ENCODE measurements at places on chromosomes 16 and 17.

- no peak for DNase-seq
Measured at GRCh38 chr17:42179911-42180410, 981 bp downstream of the KCNH4 start.

- DNase-seq: no peak
Measured at GRCh38 chr16:7638306-7638705, 305.7 kb downstream of the RBFOX1 start.

GRCh38 chr17:1755252-1755826 lies 6.5 kb upstream of the SERPINF1 start:
- DNase-seq: no peak

- no peak for DNase-seq
Measured at GRCh38 chr17:77214743-77215142, 74.0 kb downstream of the SEC14L1 start.

DNA sequence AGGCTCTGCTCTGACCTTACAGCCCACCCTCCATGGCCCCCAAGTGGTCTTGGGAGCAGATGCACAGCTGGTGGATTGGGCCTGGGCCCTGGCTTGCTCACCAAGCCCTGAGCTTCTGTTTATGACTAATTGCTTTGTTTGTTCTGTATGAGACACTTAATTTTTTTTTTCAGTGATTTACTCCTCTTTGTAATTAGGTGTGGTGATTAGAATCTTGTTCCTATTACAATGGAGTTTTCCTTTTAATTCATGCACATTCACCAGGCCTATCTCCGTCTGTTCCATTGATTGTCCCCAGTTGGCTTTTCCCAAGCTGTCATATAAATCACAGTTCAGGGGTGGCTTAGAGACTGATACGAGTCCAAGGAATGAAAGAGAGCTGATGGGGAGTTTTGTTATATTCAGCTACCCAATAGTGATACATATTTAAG lies 242.3 kb downstream of the CCDC182 start:
- no peak for DNase-seq

GRCh38 chr17:41695954-41696757 lies 7.5 kb downstream of the EIF1 start:
- DNase-seq: peak; percentile 74

- no peak for DNase-seq
Measured at GRCh38 chr16:2236337-2237101, at the start of gene DNASE1L2. Gene DNASE1L2, plus strand, starts transcription at chr16:2236444. Its CDS starts 373 bp downstream, at chr16:2236817.

DNA sequence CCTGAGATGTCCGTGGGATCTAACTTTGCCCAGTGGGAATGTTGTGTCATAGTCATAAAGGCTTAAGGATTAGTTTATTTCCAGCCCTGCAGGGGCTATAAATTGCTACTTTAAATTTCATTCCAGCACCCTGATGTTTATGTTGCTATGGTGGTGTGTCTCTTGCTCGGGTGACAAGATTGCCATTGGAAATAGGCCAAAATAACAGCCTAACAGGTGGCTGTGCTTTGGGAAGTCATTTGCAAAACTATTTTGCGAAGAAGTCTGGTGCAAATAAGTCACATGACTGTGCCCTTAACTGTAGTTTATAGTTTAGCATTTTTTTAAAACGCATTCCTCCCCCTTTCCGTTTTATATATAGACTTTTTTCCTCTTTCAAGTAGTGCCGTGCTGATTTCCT lies 23.1 kb downstream of the PITPNC1 start:
- DNase-seq: peak; percentile 44

DNA sequence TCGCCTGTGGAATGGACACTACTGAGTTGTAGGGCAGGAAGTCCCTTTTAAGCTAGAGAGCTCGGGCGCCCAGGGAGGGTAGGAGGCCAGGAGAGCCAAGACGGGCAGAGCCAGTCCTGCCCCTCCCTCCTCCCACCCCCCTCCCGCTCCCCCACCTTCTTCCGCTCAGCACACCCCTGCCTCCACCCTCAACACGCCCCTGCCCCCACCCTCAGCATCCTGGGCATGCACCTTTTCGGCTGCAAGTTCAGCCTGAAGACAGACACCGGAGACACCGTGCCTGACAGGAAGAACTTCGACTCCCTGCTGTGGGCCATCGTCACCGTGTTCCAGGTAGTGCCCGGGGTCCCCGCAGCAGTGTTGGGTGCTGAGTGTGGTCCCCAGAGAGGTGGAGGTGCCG lies 18.3 kb downstream of the TPSG1 start:
- peak; percentile 38 for DNase-seq

DNA sequence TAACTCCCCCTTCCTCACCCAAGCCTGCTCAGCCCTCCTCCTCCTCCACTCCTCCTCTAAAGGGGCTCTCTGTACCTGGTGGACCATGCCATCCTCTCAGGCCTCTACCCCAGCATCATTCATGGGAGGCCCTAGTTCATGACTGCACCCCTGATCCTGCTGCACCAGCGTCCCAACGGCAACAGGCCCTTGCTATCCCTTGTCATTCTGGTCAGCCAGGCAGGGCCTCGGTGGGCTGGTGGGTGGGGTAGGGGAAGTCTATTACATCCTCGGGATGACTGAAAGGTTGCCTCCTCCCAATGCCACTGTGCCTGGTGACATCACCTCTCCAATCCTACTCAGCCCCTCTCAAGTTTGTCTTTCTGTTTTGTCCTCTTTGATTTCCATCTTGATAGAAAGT lies 19.7 kb downstream of the ALOX12B start:
- DNase-seq: no peak

DNA sequence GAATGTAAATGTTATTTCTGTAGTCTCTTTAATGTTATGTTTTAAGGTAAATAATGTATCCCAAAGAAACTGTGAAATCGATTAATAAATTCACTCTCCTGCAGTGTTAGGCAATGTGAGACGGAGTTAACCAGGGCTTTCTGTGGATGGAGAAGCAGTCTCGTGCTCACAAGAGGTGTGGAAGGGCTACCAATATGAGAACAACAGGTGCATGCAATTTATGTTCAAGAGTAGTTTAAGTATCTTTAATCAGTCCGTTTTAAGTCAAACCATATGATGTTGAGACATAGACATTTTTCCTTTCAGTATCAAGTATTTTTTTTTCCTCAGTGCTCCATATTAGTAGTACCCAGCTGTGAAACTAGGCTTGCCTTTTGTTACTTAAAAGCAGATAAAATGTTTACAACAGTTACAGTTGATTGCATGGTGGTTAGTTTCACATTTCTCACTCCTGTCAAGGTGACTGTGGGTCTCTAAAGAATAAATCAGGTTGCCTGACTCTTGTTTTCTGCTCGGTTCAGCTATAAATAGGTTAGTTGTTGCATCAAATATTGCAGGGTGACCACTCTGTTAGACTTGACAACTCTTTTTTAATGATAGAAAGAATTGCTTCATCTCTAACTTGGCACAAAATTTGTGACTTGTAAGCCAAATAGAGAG lies 54.4 kb downstream of the COX10 start:
- no peak for DNase-seq

- no peak for DNase-seq
Measured at GRCh38 chr17:30590081-30590733, 113.0 kb downstream of the GOSR1 start.

GRCh38 chr17:14321980-14322776 lies 21.3 kb downstream of the HS3ST3B1 start:
- no peak for DNase-seq

DNA sequence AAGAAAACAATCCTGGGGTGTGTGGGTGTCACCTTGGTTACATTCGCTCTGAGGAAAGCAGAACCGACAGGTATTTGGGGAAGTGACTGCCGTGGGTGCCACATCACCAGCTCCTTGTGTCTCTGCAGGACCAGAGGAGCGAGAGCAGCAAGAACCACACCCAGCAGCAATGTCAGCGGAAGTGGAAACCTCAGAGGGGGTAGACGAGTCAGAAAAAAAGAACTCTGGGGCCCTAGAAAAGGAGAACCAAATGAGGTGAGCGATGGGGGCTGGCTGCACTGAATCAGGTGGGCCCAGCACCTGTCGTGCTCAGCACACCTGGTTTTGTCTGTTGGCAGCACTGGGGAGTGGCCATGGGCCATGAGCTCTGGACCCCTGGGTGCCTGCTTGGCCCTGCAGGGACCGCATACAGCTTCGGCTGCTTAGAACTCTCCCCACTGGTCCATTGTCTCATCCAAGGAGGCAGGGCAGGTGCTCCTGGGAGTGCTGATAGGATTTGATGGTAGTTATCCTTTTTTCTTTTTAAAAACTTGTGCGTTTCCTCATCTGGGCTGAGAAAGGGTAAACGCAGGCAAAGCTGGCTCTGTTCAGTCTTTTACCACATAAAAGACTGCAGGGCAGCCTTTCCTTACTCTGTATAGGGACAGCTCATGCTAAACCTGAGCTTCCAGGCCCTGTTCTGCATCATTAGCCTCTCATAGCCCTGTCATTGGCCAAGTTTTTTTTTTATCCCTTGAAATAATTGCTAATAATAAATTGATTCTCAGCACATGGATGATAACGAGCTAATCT lies 29.4 kb downstream of the HMOX2 start:
- DNase-seq: peak; percentile 91

DNA sequence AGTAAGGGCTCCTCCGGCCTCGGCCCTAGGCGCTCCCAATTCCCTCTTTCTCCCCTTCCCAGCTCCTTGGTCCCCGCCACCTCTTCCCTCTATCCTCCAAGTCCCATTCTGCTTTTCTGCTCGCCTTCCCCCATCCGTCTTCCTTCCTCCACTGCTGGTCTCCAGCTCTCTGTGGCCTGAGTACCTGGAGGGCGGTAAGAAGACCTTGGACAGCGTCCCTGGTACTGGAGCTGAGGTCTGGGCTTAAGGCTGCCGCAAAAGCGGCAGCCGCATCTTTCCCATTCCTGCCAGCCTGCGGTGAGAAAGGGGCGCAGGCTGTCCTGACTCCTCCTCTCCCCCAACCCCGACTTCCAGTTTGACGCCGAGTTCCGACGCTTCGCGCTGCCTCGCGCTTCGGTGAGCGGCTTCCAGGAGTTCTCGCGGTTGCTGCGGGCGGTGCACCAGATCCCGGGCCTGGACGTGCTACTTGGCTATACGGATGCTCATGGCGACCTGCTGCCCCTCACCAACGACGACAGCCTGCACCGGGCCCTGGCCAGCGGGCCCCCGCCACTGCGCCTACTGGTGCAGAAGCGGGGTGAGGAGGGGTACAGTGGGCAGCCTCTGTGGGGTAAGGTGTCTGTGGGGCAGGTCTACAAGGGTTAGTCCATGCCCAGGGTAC lies 471 bp downstream of the PARD6A start:
- DNase-seq: no peak

DNA sequence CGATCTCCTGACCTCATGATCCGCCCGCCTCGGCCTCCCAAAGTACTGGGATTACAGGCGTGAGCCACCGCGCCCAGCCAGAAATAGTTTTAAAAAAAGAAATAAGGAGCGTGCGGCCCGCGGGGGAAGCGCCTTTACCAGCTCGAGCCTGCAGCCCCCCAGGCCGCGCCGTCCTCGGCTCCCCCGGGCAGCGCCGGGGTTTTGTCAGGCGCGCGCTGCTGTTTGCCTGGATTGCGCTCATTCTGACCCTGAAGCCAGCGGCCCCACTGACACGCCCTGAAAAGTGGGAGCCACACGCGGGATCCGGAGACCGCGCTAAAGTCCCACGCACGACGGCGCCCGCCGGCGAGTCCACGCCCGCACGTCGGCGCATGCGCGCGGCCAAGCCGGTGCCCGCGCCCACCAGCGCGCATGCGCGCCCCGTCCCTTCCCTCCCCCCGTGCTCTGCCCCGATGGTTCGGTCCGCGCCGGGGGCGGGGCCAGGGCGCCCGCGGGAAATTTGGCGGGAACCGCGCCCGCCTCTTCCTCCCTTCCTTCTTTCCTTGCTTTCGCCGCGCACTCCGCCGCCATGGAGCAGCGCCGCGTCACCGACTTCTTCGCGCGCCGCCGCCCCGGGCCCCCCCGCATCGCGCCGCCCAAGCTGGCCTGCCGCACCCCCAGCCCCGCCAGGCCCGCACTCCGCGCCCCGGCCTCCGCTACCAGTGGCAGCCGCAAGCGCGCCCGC lies at the start of gene CDT1:
CDT1 (plus strand) TSS at position 526 of the 724 bp plus-strand sequence; CDS start at position 569, 43 bp downstream.
- peak; percentile 83 for DNase-seq

- DNase-seq: no peak
Measured at GRCh38 chr17:74839990-74840852, 19.5 kb downstream of the GRIN2C start.

- no peak for DNase-seq
Measured at GRCh38 chr17:1495265-1495989, 2.9 kb upstream of the MYO1C start.

GRCh38 chr17:7024402-7024785 lies 1.5 kb downstream of the BCL6B start:
- DNase-seq: no peak

- DNase-seq: no peak
Measured at GRCh38 chr17:73560661-73561060, 83.6 kb downstream of the SDK2 start.

DNA sequence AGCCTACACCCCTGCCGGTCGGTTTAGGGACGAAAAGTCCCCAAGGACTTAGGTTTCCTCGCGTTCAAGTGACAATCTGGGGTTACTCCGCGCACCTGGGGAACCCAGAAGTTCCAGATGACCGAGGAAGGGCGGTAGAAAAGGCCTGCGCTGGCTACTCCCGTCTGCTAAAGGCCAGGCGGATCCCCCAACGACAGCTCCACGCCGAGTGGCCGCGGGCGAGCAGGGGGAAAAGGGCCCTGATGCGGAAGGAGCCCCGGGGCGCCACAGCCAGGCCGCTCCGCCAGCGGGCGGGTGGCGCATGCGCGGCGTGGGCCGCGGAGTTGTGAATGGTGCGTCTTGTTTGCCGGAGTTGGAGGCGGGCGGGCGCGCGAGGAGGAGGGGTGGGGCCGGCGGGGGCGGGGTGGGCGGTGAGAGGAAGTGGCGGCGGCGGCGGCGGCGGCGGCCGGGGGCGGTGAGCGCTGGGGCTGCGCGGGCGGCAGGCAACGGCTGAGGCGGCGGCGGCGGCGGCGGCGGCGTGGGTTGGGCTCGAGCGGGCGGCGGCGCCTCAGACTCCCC lies at the start of gene CBFB:
CBFB (plus strand) TSS at position 454 of the 558 bp plus-strand sequence. CDS start 259 bp downstream, outside the sequence.
- peak; percentile 95 for DNase-seq

- DNase-seq: no peak
Measured at GRCh38 chr17:34252095-34252443, 3.0 kb upstream of the CCL2 start.

GRCh38 chr17:34596920-34597319 lies 17.5 kb downstream of the TMEM132E start:
- no peak for DNase-seq

- no peak for DNase-seq
Measured at GRCh38 chr16:84438971-84439696, 65.3 kb downstream of the MEAK7 start.
